LHCN-M2 (cell line): ENCODE measurements at places on chromosomes 12 and 14.

DNA sequence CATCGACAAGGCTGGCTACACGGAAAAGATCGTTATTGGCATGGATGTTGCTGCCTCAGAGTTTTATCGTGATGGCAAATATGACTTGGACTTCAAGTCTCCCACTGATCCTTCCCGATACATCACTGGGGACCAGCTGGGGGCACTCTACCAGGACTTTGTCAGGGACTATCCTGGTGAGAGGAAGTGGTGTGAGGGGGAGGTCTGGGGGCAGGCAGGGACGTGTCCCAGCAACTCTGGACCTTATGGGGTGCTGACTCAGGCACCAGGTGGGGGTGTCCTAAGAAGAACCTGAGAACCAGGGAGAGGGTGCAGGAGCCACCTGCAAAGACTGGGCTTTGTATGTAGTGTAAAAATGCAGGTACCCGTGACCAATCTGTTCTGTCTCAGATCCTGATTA is 5.2 kb downstream of the ENO2 start:
- no peak for DNase-seq

DNA sequence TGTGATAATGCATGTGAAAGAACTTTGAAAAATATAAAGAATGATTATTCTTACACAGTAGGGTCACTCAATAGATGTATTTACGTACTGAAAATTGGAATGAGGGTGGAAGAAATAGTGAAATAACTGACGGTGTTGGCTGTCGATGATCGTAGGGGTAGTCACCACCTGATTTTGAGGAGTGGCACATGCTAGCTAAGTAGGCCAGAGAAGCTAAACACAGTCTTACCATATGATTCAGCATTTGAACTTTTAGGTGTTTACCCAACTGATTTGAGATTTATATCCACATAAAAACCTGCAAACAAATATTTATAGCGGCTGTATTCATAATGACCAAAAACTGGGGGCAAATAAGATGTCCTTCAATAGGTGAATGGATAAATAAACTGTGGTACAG is 47.6 kb upstream of the HIF1A start:
- no peak for DNase-seq

DNA sequence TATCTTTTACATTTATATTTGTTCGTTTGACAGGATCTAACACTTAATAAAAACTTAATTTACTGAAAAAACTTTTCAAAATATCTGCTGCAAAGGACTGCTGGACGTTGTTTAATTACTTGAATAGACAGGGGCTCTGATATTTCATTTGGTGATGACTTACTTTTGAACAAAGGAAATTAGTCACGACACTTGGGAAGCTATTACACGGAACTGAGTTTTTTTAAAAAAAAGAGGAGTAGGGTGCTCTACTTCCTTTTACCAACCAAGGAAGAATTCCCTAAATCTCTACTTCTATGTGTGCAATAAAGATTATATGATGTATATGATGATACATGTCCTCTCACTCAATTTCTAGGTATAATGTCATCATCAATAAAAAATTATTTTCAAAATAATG is 4.7 kb downstream of the FGD6 start:
- no peak for DNase-seq

DNA sequence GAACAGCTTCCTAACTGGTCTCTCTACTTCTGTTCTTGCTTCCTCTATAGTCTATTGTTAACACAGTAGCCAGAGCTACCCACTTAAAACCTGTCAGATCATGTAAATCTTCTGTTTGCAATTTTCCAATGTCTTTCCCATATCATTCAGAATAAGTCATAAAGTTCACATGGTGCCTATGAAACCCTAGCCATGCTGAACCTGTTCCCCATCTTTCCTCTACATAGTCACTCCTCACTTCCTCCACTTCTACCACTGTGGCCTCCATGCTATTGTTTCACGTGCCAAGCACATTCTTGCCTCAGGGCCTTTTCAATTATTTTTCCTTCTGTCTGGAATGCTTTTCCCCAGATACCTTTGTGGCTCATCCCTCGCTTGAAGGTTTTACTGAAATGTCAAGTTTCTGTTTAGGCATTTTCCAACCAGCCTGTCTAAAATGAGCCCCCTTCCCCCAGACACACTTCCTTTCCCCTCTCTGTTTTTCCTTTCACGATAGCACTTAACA is 132.1 kb downstream of the DYRK2 start:
- no peak for DNase-seq

GRCh38 chr12:34526946-34527345 is 504.6 kb downstream of the ALG10 start:
- DNase-seq: no peak

DNA sequence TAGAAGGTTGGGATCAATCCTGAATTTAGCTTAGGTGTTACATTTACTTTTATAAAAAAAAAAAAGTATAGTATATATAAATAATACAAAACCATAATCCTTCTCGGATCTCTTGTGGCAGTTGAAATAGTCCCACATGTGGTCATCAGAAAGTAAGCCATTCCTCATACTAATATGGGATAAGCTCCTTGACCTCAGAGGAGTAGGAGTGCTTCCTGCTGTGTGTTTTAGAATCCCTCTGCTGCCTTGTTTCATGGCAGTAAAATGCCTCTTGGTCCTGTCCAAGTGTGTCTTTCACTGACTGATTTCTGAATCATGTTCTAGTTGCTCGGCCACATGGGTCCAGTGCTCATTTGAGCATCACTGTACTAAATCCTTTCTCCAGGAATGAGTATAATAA is 117.0 kb downstream of the NTN4 start:
- DNase-seq: peak; percentile 14

- DNase-seq: peak; percentile 12
These were observed 79.2 kb upstream of the CMKLR1 start for GRCh38 chr12:108418164-108418890.

DNA sequence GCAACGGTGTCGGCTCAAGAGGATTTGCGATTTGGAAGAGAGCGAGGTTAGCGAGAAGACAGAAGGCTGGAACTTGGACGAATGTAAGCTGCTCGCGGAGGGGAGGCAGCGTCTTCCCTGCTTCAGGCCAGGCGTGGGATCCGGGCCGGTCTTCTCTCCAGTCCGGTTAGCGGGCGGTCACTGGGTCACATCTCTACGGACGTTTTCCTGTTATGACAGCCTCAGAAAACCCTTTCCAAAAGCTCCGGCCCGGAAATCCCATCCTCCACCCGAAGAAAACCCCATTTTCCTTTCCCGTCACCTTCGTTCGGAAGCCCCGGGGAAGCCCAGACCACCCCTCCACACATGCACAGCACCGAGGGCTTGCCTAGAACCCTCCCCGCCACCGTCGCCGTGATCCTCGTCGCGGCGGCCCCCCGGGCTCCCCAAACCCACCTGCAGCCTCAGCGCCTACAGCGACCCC is 268 bp downstream of the NDUFB1 start:
- peak; percentile 25 for DNase-seq

DNA sequence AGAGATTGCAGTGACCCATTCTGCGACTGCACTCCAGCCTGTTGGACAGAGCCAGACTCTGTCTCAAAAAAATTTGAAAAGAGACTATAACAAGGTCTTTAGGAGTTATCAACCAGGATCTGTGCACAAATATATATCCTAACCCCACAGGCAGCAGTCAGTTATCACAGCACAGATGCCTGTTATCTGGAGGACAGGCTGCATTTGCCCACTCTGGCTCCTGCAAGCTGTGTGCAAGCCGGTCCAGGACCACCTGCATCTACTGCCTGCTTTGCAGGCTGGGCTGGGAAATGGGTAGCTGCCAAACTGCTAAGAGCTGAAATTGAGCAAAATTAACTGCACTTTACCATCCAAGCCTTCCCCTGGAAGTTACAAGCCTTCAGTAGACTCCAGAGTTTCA is 21.4 kb upstream of the RCOR1 start:
- DNase-seq: no peak

DNA sequence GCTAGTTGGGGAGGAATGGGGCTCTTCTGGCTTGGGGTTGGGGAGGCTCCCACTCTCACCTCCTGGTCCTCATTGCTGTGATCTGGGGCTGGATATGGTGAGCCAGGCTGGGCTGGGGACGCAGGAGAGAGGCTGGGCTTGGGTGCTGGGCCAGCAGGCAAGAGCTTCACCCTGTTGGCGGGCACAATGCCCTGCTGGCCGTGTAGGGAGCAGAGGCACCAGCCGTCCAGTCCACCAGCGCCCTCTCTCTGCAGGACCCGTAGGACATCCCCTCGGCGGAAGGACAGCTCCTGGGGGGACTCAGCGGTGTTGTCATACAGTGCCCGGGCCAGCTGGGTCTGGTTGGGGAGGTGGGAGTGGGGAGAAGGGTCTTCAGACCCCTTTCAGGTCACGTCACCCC is 4.5 kb downstream of the EFS start:
- DNase-seq: no peak

GRCh38 chr14:101022121-101022520 is 118.6 kb upstream of the RTL1 start:
- no peak for DNase-seq

GRCh38 chr12:62260733-62261683 is 804 bp downstream of the USP15 start:
- DNase-seq: peak; percentile 49

- peak; percentile 67 for DNase-seq
These were observed 14.0 kb downstream of the ABCB9 start for GRCh38 chr12:122951979-122952892.

DNA sequence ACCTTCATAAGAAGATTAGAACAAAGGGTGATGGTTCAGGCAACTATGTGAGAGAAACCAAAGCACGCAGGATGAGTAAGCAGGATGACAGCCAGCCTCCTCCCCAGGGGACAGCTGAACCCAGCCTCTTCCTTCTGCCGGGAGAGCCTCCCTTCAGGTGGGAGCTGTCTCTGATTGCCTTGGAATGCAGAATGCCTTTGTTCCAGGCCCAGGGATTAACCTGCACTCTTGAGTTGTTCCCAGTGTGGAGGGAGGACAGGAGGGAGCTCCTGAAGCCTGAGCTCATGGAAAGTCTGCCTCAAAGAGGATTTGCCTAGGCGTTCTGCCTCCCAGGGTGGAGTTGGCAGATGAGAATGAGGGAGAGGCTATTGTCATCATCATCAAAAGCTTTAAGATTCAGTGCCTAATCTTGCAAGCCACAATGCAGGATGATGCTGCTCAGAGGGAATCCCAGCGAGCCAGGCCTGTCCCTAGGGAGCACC is 3.6 kb upstream of the KRT6A start:
- DNase-seq: peak; percentile 92

DNA sequence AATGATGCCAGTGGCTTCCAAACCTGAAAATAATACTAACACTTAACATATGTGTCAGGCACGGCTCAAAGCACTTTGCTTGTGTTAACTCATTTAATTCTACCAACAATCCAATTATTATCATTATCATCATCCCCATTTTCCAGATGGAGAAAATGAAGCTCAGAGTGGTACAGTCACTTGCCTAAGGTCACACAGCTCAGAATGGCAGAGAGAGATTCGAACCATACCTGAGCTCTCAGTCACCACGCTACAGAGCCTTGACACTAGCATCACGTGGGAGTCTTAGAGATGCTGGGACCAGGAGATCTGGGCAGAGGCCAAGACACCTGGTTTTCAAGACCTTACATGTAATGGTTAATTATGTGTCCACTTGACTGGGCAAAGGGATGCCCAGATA is 34.2 kb downstream of the DHX37 start:
- DNase-seq: no peak

DNA sequence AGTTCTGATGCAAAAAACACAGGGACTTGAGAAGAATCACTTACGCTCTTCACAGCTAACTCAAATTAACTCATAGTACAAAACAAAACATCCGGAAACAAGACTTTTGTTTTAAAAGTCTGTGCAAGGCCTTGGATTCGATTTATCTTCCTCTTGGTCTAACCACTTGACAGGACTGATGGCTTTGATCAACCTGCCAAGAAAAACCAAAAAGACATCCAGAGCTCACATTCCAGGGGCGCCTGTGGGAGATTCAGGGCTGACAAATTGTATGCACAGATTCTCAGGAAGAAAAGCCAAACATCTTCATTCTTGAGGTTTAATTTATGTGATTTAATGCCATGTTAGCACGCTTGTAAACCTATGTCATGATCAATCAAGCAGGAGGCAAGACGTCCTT is 129.1 kb upstream of the TMCC3 start:
- DNase-seq: peak; percentile 91

GRCh38 chr12:2653461-2653965 is 141.3 kb upstream of the FKBP4 start:
- no peak for DNase-seq

DNA sequence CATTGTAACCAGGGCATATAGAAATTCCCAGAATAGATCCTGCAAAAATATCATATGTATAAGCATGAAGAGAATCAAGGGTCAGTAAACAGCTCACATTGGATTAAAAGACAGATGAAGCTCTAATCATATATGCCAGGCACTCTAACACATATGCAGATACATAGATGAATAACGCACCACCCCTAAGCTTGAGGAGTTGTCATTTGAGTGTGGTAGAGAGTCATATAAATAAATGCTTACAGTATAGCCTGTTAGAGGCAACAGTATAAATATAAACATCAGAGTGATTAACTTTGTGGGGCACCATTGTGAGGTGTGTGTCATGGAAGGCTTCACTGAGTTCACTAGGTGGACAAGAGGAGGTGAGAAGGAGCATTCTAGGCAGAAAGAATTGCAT is 346.7 kb upstream of the PRICKLE1 start:
- no peak for DNase-seq

- no peak for DNase-seq
These were observed 209.3 kb upstream of the PPFIA2 start for GRCh38 chr12:81968421-81968820.

DNA sequence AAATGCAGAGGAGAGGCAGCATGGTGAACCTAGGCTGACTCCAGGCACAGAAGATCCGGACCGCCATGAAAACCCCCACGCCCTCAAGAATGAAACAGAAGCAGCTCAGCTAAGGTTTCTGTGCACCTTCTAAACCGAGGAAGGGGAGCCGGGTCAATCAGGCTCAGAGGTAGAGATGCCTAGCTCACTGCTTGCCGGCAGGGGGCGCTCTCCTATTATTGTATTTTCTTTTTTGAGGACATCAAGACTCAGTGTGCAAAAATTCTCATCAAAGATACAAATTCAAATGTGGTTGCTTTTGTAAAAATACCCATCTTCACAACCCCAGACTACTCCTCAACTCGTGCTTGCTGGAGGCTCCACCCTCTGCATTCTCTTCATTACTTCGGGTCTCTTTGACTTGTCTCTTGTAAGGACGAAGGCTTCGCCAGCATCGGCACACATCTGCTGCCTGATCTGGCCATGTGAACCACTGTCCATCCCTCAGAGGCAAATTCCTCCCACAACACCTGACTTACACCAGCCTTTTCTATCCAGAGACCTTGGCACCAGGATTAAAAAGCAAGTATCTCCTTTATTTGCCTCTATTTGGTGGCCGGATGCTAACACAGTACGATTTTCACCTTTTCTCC is 33.4 kb upstream of the RNASE3 start:
- DNase-seq: peak; percentile 32
